Stimulated activated CD8-positive, alpha-beta memory T cell treated with anti-CD3 and anti-CD28 coated beads, Interleukin-15, amount 100 ng/mL, for 24 hours (primary cell): ENCODE measurements at places on chromosomes 4 and X.

DNA sequence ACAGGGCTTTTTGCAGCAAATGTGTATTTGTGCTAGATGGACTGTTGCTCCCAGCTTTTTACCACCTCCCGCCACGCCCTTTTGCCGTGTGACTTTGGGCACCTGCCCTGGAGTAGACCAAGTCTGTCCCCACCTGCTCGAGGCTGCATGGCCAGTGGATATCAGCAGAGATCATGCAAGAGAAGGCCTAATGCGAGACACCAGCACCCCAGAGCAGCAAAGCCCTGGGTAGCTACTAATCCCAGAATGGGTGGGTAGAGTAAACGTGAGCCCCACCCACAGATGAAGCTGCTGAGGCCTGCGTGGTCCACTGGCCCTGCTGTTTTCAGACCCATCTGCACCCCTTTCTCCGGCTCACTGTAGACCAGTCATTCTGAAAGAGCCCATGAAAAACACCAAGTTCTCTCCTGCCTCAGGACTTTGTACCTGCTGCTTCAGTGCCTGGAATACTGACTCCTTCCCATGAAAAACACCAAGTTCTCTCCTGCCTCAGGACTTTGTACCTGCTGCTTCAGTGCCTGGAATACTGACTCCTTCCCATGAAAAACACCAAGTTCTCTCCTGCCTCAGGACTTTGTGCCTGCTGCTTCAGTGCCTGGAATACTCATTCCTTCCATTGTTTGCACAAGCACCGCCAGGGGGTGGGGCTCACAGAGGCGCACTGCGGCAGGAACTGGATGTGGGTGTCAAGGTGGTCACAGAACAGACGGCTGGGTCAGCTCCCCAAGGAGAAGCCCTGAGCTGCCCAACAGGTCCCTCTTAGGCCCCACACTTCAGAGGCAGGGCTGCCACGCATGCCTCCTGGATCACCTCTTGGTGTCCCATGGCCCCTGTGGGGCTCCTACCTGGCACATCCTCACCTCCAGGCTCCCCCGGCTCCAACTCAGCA lies 5.1 kb upstream of the TNIP2 start:
- DNase-seq, result no peak

DNA sequence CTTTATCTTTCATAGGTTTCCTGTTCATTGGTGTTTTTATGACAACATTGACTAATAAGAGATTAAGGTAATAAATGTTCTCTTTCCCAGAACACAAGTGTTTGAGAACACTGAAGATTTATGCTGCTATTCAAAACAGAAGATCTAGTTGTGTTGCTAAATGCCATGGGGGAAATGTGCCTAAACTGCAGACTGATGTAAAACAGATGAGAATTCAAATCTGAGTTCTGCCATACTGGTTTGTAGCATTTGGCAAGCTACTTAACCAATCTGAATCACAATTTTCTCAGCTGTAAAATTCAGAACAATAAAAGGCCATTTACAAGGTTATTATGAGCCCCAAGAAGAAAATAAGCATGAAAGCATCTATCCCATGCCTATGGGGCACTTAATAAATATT lies 2.3 kb downstream of the SLC10A6 start:
- no peak for DNase-seq

GRCh38 chrX:17470136-17470535 lies 95.1 kb downstream of the NHS start:
- no peak for DNase-seq

- DNase-seq, result no peak
Measured at GRCh38 chr4:30840571-30840970, 120.4 kb downstream of the PCDH7 start.

DNA sequence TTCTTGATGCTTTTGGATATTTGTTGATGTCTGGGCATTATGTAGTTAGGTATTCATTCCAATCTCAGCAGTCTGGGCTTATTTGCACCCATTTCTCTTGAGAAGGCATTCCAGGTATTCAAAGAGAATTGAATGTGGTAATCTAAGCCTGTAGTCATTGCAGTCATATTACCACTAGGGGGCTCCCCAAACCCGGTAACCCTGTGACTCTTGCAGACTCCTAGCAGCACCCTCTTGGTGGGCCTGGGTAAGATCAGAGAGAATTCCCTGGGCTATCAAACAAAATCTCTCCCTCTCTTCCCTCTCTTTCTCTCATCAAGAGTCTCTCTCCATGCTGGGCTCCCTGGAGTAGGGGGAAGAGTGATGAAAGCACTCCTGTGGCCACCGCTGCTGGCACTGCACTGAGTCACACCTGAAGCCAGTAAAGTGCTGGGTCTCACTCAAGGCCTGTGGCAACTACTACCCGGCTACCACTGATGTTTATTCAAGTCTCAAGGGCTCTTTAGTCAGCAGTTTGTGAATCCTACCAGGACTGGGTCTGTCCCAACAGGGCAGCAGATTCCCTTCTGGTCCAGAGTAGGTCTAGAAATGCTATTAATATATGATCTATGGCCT lies 187.7 kb upstream of the NUDT10 start:
- no peak for DNase-seq

DNA sequence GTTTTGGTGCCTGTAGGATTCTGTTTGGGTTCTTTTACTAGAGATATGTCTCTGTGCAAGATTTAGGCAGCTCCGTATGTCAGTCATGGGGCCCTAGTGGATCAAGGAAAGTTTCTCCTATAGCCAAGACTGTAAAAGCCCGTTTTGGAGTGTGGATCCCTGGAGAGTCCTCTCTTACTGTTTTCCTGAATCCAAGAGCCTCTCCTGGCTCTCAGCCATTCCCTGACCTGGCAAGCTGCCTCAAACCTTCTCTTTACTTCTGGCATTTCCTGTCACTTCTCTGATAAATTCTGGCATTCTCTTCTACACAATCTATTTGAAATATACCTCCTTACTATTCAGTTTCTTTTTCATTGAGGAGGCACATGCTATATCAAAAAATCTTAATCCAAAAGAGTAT lies 41.4 kb downstream of the DCAF12L2 start:
- no peak for DNase-seq

DNA sequence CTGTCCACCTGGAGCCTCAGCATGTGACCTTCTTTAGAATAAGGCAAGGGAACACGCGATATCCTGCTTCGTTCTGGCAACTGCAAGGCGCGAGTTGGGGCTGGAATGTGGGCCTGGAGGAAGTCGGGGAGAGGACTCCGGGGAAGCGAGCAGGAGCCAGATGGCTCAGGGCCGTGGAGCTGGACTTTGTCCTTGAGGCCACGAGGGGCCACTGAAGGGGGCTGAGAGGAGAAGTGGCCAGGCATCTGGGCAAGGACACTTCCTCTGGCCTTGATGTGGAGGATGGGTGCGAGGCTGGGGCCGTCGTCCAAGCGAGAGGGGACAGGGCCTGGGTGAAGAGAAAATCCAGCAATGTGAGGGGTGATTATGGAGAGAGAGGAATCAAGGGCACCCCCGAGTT lies 12.2 kb upstream of the DUSP9 start:
- DNase-seq, result no peak

DNA sequence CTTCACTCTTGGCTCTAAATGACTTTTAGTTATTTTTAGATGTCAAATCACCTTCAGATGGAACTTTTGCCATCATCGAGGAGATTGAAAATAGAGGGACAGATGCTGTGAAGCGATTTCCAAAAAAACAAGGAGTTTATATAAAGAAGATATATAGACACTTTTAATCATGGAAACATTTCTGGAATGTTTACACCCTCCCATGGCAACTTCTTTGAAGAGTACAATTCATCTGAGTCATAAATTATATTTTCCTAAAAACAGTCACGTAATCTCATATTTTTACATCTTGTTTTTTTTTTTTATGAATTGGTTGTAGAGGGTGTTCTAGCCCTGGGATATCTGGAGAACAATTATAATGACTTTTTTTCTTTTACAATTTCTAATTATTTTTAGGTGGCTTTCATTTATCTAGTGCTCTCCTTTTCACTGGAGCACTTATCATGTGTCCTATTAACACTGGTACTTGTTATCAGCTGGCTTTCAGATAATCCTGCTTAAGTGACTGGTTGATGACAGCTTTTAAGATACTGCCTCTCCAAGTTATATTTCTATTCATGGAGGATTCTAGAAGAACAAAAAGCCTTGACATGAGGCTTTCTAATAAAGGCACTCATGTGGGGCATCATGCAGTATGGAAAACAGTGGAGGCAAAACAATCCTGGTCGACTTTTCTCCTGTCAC lies 24.9 kb downstream of the PCDH7 start:
- no peak for DNase-seq

- no peak for DNase-seq
Measured at GRCh38 chr4:91118597-91118996, 991.4 kb downstream of the CCSER1 start.

GRCh38 chr4:40180356-40180755 lies 16.5 kb upstream of the RHOH start:
- no peak for DNase-seq

DNA sequence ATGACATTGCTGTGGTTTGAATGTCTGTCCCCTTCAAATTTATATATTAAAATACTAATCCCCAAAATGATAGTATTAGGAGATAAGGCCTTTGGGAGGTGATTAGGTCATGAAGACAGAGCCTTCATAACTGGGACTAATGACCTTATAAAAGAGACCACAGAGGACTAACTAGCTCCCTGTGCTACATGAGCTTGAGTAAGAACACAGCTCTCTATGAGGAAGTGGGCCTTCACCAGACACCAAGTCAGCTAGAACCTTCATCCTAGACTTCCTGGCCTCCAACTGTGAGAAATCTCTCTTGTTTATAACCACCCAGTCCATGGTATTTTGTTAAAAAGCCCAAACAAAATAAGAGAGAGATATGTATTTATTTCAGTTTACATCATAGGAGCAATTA lies 242.2 kb upstream of the CTSO start:
- no peak for DNase-seq

GRCh38 chrX:113929004-113929403 lies 654.9 kb upstream of the HTR2C start:
- no peak for DNase-seq

DNA sequence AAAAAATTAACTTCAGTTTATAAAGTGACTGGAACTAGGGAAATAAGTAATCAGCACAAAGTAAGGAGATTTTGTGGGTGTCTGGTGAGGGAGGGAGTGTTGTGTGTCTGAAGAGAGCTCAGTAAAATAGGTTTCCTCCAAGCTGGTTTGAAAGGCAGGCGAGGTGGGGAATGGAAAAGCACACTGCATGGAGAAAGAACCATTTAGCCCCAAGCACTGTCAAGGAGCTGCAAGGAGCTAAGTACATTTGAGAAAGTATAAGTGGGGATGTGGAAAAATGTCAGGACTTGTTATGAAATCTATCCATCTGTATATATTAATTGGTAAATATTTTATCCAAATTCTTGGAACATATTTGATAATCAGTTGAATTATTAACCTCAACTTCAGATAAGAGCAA lies 956 bp downstream of the C4orf51 start:
- DNase-seq, result no peak

DNA sequence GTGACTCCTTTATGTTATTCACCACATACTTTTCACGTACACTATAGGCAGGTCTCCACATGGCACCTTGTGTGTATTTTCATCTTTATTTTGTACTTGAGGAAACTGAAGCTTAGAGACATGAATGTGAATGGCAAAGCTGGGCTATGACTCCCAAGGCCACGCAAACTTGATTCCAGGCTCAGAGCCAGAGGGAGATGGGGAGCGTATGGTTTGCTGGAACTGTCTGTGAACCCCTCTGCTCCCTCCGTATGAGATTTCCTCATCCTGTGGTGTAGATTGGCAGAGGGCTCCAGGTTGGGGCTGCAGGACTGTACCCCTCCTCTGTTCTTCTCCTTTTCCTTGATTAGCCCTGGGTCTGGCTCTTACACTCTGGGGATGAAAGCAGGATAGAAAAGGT lies 16.1 kb upstream of the STARD8 start:
- no peak for DNase-seq

DNA sequence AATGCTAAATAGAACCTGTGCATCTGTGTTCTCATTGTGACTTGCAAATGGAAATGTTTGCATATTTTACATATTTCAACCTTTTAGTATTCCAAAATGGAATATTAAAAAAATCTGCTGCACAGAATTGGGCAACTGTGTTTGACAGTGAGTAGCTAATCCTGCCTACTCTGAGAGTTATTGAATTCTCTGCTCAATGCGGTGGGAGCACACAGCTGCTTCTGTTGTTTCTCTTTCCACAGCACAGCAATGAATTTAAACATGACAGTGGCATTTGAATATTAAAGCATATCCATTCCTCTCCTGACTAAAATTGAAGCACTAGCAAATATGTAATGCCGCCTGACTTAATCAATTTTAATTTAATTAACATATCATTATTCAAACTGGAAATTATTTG lies 366.6 kb downstream of the GASK1B start:
- DNase-seq, result no peak

DNA sequence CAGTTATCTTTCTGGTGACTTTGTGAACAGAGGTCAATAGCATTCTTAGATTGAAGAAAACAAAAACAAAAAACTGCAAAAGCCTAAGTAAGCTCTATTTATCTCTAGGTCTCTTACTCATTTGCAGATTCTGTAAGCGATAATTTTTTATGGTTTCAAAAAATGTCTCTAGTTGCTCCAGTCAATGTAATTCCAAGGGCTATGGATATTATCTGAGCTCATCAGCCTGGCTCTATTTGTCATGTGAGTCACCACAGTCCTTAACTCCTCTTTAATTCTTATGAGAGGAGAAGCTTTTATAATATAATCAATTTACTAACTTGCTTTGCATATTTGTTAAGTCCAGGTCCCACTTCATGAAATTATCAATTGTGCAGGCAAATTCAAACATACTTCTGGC lies 79.1 kb downstream of the NPFFR2 start:
- no peak for DNase-seq

DNA sequence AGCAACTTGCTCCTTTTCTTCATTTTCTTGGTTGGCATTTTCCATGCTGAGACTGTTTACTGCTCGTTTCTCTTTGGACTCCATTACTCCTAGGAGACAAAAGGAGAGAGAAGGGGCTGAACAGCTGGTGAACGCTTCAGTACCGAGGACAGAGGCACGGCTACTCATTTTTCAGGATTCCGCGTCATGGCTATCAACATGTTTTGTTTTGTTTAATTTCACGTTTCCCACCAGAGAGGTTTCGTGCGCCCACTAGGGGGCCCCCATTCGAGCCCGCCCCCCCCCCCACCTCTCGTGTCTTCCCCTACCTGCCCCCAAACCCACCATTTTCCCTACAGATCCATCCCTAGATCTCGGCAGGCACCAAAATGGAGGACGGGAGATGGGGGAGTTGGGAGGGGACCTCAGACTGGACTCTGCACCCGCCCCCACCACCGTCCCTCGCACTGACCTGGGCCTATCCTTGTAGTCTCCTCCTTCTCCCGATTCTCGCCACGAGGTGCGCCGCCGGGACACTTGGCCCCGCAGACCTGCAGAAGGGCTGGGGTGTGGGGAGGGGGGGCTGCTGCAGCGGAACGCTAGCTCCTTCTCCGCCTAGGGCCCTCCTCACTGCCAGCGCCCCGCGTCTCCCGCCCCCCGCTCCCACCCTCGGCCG lies 653 bp downstream of the BEX1 start:
- no peak for DNase-seq
